ENCODE measurements at places on chromosomes 12 and 14. TPM values are rescaled to one million over a fixed set of nuclear protein-coding genes. Genes with fewer than 3 reads are reported as not detected.

DNA sequence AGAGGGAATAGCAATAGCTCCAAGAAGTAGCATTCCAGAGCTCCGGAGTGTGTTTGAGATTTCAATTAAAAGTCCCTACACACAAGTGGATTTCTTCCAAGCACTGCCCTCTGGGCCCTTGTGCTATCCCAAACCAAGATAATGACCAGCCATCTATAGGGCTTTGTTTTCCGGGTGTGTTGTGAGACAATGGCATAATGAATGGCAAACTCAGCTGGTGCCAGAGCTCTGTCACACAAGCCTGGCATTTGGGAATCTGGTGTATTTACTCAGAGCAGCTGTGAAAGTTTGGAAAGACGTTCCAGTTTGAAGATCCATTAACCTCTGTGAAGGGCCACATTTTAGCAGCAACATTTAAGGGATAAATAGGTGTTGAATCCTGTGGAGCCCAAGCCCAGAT, 61.2 kb upstream of the TMTC2 start:
- no peak for DNase-seq

Gene OTX2
- total RNA-seq: not detected

GRCh38 chr12:51378749-51379148, 12.5 kb downstream of the GALNT6 start:
- no peak for DNase-seq

DNA sequence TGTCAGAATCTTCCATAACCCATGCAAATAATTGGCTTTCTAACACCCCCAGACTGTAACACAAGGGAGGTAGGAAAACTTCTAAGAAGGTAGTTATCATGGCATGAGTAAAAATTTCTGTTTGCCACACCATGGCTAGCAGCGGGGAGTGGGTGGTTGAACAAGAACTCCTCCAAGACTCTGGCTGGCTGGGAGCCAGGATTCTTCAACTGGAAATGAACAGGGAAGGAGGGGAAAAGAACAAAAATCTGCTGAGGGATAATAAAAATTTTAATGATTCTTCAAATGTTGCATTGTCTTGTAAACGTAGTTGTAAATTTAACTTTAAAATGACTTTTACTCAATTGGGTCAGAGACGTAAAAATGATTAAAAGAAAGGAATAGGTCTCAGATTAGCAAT, 78.9 kb downstream of the AKAP6 start:
- no peak for DNase-seq

- DNase-seq: no peak
These were observed 1375.2 kb upstream of the TMEM132C start for GRCh38 chr12:126891789-126892188.

DNA sequence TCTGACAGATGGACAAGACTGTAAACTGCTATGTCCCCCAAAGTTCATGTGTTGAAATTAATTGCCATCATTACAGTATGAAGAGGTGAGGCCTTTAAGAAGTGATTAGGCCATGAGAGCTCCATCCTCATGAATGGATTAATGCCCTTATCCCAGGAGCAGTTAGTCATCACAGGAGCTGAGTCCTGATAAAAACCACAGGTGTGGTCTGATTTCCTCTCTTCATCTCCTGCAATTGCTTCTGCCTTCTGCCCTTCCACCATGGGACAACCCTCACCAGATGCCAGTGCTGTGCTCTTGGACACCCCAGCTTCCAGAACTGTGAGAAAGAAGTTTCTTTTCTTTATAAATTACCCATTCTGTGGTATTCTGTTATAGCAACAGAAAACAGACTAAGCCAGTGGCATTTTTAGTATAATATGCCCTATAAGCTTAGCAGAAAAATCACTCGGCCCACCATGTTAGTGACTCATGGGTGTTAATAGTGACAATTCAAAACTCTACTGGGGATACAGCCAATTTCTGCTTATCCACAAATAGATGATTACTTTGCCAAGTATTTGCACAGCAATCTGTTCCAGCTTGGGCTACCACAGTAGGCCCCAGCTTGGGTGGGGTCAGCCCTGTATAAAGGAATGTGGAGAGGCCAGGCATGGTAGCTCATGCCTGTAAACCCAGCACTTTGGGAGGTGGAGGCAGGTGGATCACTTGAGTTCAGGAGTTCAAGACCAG, 129.0 kb upstream of the BCL2L14 start:
- DNase-seq: no peak

GRCh38 chr14:99751539-99752485, 41.4 kb upstream of the EML1 start:
- DNase-seq: no peak

Measured in NCI-H460 (cell line).